ENCODE measurements at places on chromosomes 5 and 9. TPM values are rescaled to one million over a fixed set of nuclear protein-coding genes. Genes with fewer than 3 reads are reported as not detected.

The OTULINL gene
- 32.6 TPM for total RNA-seq

The SPRY4 gene
- 3.3 TPM for total RNA-seq

The ERGIC1 gene
- 41.5 TPM for total RNA-seq

DNA sequence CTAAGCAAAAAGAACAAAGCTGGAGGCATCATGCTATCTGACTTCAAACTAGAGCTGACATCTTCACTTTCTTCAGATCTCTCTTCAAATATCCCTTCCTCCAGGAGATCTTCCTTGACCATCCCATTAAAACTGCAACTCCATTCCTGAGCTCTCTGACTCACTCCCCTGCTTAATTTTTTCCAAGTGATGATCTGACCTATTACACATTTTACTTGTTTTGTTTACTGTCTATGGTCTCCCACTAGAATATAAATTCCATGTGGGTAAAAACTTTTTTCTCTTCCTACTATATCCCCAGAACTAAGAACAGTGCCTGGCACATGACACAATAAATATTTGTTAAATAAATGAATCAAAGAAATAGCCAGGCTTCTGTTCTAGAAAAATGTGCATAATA lies 87.5 kb downstream of the SLIT3 start:
- DNase-seq = no peak

DNA sequence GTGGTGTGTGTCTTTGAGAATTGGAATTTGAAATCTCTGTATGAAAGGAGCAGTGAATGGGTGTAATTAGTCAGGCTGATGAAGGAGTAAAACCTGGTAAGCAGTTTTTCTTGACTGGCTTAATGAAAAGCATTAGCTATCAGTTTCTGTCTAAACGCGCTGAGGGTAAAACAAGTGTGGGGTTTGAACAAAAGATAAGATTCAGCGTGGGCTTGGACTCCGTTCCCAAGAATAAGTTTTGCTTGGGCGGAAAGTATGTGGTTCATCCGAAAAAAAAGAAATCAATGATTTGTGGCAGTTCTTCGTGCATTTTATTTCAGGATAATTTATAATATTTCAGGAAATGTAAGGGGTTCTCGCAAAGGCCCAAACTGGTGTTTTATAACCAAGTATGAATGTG lies 217.3 kb downstream of the NTRK2 start:
- DNase-seq = no peak

DNA sequence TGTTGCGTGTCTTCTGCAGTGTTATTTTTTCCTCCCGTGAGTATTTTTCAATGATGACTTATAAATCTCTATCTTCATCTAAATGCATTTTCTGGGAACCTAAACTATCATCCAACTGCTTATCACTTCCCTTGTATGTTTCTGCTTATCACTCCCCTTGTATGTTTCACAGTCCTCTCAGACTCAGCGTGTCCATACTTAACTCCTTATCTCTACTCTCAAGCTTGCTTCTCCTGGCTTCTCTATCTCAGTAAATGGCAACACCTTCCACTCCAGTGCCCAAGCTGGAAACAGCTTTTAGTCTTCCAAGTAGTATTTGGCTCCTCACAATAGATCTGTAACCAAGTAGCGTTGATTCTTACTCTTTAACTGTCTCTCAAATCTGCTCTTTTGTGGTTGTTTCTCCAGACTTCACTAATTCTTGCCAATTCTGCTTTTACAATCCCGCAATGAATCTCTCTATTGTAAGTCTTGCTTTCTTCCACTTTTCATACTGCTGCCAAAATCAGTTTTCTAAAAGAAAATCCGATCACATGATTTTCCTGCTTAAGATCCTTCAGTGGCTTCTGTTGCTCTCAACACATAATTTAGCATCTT lies 33.8 kb upstream of the TXNDC8 start:
- no peak for DNase-seq

- DNase-seq = no peak
Measured at GRCh38 chr5:170448221-170448620, 55.6 kb upstream of the KCNIP1 start.

DNA sequence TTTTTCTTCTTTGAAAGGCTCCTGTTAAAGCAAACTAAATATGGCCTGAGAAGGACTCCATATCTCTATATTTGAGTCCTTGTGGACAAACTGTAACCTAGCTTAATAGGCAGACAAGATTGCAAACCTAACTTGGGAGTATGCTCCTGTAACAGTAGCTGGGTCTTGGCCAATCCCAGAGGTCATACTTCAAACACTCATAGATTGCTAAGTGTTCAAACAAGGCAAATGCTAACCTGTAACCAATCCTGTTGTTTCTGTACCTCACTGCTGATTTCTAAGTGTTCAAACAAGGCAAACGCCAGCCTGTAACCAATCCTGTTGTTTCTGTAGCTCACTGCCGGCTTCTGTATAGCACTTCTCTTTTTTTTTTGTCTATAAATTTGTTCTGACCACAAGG lies 50.6 kb upstream of the CLK4 start:
- DNase-seq = no peak

- DNase-seq = no peak
Measured at GRCh38 chr9:5642170-5642569, 13.3 kb downstream of the RIC1 start.

- peak; percentile 63 for DNase-seq
Measured at GRCh38 chr9:20640331-20641187, 18.3 kb upstream of the MLLT3 start.

DNA sequence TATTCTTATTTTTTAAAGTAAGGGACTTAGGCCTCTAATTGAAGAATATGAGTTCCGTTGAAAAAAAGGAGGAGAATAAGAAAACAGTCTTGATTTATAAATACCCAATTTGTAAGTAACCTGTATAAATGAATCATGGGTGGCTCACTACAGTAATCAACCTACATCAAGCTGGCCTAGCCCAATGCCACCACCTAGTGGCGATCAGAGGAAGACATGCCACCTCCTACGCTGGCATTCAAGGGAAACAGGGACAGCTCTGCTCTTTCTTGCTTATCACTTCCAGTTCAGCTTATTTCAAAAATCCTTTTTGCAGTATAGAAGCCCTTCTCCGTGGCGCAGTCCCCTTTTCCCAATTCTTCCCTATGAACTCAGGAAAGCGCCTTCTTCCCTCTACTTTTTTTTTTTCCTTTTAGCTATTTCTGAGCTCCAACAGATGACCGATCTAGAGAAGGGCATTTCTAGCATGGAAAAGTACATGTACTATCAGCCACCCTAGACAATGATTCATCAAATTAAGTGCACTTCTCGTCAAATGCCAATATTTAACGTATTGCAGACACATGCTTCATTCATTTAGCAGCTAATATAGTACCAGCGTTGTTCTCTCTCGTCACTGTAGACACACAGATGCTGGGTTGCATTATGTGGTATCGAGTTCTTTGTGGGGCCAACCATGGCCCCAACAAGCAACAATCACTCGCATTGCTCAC lies 28.3 kb downstream of the PTPN3 start:
- DNase-seq = peak; percentile 69

DNA sequence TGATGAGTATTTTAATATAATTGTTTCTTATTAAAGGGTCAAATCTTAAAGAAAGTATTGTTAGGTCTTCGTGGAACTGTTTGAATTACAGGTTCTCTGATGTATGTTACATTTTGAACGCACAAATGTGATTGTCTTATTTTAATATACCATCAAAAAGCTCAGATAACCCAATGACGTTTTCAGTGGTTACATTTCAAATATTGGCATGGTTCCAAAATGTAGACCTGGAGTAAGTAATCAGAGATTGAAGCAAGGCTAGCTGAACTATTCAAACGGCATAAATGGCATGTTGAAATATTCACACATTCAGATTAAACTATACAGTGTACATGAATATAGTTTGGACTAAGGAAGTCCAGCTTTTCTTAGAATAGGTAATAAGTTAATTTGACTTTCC lies 281.7 kb upstream of the EFNA5 start:
- no peak for DNase-seq

- no peak for DNase-seq
Measured at GRCh38 chr5:6837519-6838110, 124.4 kb downstream of the TENT4A start.

DNA sequence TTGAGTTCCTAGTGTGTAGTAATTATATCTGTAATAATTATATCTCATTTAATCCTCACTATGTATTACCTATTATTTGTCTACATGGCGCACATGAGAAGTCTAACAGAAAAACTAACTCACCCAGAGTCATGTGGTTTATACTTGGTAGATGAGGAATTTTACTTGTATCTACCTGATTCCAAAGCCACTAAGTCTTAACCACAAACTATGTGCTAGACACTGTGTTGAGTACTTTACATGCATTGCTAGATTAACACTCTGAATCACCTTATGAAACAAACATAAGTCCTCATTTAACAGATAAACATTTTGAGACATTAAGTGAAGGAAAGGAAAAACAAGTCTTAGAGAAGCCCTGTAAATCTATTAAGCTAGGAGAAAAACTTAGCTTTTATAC lies 404.8 kb downstream of the TLR4 start:
- no peak for DNase-seq

Data from occipital lobe (tissue), 3 donors.